ENCODE measurements at places on chromosomes 5 and 9. TPM values are rescaled to one million over a fixed set of nuclear protein-coding genes. Genes with fewer than 3 reads are reported as not detected.
A peak's percentile ranks its signal among the peaks of the same experiment; 100 is the strongest.

- no peak overlapping the region for H3K27ac ChIP-seq
- no peaks in the 10 kb centered on the region for H3K4me1 ChIP-seq
- H3K27me3 ChIP-seq = no peaks in the 10 kb centered on the region
- H3K36me3 ChIP-seq = peaks cover 85% of the 10 kb centered on the region
Measured at GRCh38 chr5:37055383-37055990, 178.9 kb downstream of the NIPBL start.

DNA sequence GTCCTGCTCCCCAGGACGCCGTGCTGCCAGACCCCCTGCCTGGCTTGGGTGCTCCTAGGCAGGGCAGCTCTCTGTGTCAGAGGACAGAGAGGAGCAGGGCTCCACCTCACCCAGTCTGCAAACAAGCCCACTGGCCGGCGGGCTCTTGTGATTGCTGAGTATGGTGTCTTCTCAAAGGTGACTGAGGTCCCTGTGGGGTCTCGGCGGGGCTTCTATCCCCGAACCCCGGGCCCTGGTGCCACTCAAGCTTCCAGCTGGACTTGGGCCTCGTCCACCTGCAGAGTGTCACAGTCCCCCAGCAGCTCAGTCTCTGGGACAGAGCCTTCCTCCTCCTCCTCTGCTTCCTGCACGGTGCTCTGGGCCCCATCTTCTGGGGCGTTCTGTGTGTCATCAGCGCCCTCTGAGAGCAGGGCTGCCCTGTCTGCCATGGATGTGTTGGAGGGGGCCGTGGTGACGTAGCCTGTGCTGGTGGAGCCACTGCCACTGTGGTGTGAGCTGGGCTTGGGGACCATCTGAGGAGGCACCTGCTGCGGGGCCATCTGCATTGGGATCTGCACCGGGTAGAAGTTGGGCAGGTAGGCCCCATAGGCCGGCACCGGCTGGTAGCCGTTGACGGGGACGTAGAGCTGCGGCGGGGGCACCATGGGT lies 226.5 kb downstream of the ROR2 start:
- H3K27me3 ChIP-seq = no peaks in the 10 kb centered on the region
- peaks cover 16% of the 10 kb centered on the region for H3K36me3 ChIP-seq
- DNase-seq = no peak
- no peaks in the 10 kb centered on the region for H3K4me1 ChIP-seq
- no peak overlapping the region for H3K4me3 ChIP-seq

DNA sequence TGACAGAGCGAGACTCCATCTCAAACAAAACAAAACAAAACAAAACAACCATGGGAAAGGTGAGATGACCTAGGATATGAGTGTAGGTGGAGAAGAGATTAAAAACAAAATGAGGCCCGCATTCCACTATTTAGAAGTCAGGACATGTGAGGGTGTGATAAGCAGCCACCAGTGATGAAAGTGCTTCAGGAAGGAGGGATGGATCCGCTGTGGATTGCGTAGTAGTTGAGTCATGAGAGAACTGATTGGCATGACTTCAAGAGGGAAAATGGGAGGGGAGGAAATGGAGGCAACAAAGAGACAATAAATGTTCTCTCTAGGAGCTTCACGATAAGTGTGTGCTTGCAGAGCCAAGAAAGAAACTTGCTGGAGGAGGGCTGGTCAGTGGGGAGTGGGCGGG lies 367.6 kb downstream of the ARL15 start:
- no peaks in the 10 kb centered on the region for H3K27me3 ChIP-seq
- no peaks in the 10 kb centered on the region for H3K4me1 ChIP-seq
- peak; percentile 53 for DNase-seq
- H3K27ac ChIP-seq = no peak overlapping the region

Gene IL33
- 25.9 TPM for total RNA-seq

Gene PCDHB4
- 0.45 TPM for total RNA-seq

Gene TIGD6
- 0.58 TPM for total RNA-seq
